ENCODE measurements at places on chromosomes 7 and 10.

- DNase-seq: no peak
Measured at GRCh38 chr7:1095621-1096155, 7.8 kb downstream of the GPER1 start.

DNA sequence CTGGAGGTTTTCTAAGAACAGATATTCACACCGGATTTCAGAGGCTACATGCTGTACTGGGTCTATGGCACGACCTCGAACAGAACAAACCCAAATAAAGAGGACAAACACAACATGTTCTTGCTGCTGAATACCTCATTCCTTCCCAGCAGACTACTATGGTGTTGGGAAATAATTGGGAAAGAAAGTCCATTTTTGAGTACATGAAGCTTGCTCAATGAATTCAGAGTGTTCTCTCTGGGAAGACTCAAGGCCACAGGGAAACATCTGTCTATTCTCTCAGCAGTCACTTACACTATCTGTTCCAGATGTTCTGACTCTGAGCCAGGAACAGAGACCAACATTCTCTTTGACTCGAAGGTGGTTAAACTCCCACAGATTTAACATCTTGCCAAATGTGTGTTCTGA, 30.9 kb downstream of the LAMB1 start:
- DNase-seq: no peak

DNA sequence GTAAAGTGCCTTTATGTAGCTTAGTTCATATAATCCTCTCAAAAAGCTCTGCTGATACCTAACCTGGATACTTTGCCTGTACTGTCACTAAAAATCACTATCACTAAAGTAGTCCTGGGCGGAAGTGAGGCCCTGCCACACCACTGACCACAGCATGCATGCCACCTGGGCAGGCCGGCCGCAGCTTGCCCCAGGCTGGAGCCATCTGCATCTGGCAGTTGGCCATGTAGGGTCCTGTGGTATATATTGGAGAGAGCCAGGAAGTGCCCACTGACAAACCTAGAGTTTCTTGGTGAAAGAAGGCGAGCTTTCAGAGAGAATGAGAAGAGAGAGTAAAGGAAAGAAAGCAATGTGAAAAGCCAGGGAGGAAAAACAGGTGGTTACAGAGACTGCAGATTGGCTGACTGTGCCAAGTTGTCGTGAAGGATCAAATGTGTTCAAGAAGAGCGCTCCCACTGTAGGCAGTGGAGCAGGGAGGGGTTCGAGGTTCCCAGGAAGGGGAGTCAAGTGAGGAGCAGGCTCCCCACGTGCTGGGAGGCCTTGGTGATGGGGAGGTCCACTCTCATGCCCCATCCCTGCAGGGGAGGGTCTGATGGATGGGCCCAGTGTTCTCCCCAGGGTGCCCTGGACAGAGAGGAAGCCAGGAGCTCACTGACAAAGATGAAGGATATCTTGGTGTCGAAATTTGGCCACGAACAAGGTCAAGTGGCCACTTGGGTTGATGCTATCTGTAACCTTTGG, 13.6 kb downstream of the LOXL4 start:
- no peak for DNase-seq

DNA sequence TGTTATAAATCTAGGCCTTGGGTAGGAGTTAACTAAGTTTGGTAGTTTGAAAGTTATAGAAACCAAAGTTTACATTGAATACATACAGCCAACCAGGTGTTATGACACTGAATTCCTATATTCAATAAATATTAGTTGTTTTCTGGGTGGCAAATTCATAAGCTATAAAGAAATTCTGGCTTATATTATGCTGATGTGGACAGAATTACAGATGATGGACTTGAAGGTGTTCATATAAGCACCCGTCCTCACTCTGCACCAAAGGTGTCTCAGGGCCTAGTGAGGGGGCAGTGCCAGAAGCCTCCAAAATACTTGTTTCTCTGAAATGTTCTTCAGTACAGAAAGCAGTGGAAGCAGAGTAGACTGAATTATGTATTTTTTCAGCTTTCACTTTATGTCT, 973.0 kb downstream of the CNTNAP2 start:
- DNase-seq: no peak

DNA sequence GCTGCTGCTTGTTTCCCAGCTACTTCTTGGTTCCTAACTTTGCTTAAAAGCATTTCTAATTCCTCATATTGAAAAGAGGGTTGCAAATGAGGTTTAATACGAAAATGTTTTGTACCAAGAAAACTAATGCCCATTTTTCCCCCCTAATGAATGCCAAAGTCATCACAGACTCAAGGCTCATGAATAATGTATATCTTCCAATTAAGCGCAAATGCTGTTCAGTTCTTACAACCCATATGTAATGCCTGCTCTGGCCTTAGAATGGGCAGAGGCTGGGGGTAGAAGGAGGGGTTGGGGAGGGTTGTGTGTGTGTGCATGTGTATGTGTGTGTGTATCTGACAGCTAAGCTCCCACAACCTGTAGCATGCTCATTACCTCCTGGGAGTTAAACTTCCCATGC, 901.7 kb downstream of the KCNMA1 start:
- no peak for DNase-seq

DNA sequence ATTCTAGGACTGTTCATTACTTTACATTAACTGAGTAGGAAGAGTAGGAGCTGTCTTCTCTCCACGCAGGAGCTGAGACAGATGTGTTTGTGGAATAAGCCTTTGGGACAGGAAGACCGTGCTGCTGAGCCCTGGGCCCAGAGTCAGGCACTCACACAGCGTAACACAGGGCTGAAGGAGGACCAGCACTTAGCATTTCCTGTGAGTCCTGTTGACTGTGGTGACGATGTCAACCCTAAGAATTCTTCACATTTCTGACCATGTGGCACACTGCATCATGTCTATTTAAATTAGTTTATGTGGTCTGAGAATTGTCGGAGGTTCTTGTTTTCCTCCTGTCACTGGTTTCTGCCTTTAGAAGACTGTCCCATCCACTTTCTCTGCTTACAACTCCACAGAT, 117.2 kb downstream of the PIP4K2A start:
- DNase-seq: no peak

DNA sequence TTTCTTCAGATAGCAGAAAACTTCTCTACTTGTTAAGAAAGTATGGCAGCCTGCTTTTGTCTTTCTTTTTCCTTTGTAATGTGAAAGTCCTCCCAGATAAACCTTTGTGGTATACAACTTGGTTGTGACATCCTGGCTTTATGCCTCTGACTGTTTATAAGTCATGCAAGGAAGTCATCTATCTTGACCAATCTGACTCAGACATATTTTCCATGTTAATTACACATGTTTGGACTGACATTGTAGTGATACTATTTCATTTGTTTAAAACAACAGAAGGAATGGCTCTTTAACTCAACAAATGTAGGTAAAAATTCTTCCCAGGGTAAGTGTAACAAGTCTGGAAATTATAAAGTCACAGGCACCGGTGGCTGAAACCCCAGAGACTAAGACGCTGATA, 341.6 kb upstream of the MEOX2 start:
- DNase-seq: no peak

DNA sequence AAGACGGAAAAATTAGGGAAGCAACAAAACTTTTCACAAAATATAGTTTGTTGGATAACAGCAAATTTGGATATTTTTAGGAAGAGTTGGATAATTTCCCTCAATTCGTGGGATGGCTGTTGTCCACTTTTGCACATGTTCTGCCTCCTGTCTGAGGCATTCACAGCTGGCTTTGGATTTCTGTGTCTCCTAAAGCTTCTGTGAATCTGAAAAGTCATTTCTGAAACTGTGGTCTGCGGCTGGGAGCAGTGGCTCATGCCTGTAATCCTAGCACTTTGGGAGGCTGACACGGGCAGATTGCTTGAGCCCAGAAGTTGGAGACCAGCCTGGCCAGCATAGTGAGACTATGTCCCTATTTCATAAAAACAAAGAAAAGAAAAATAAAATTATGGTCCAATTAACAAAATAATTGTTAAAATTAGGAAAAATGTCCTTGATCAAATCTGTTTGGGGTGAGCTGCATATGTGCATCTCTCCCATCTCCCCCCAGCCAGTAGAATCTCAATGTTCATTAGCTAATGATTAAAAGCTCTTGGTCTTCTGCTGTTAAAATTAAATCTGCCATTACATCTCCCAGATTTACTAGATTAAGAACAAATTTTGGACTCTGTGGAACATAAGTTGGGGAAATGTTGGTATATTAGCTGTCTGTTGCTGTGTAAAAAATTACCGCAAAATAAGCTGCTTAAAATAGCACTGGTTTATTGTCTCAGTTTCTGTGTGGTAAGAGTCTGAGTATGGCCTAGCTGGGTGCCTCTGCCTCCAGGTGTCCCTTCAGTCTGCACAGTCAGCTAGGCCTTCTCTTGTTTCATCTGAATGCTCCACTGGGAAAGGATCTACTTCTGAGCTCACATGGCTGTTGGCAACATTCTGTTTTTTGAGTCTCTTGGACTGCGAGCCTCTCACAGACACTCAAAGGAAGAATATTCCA, 332.0 kb upstream of the FZD1 start:
- no peak for DNase-seq

- no peak for DNase-seq
Measured at GRCh38 chr7:149097088-149097487, 6.6 kb upstream of the ZNF786 start.

DNA sequence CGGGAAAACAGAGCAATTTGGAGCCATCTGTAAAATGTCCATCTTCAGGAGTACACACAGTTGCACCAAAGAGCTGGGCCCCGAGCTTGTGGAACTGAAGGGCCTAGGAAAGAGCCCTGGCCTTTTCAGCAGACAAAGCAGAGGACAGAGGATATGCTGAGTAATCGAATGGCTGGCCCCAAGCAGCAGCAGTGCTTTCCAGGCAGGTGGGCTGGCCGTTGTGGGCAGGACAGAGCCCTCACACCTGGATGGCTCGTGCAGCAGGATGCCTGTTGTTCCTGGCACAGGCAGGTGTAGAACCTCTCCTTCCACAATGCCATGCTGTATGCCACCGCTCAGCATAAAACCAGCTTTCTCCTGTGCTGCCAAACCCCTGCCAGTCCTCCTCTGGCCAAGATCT, 32.5 kb upstream of the TNS3 start:
- DNase-seq: no peak

GRCh38 chr7:149300620-149301285, 38.8 kb downstream of the ZNF783 start:
- DNase-seq: no peak

GRCh38 chr7:86768394-86768793, 124.7 kb downstream of the GRM3 start:
- no peak for DNase-seq

DNA sequence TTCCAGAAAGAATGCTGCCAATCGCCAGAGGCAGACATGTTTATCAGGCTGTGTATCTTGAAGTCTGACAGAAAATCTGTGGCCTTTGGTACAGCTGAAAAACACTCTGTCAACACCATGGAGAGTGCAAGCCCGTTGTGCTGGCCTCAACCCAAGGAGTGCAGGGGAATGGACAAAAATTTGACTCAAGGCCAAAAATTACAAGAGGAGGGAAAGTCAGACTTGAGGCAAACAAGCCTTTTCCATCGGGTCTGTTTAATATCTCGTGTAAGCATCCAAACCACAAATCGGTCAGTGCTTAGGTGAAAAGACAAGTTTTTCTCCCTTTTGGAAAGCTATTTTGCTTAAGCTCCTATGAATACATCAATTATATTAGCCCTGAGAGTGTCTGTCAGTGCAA, 305.3 kb upstream of the NFE2L3 start:
- peak; percentile 11 for DNase-seq

- DNase-seq: no peak
Measured at GRCh38 chr10:32175629-32176028, 119.4 kb upstream of the KIF5B start.

DNA sequence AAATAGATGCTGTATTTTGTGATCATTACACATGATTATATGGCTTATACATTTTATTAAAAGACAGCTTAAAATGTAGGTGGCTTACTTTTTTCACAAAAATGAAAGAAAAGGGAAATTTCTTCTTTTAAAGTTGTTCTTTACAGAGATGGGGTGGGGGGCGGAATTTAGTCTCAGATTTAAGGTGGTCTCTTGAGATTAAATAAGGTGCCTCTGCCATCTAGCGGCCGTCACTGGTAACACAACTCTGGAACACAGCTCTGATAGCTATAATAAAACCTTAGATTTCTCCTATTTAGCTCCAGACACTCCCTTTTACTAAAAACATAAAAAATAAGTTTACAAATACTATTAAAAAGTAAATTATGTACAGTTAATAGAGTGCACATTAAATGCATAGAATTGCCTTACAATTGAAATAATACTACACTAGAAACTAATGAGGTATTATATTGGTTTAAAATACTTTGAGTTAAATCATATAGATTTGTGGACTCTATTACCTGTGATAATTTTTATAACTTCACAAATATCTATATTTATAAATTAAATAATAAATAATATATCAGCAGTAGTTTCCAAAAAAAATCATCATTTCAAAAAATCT, 210.9 kb downstream of the DGKB start:
- DNase-seq: peak; percentile 29

- no peak for DNase-seq
Measured at GRCh38 chr10:63713191-63714144, 192.3 kb downstream of the REEP3 start.

DNA sequence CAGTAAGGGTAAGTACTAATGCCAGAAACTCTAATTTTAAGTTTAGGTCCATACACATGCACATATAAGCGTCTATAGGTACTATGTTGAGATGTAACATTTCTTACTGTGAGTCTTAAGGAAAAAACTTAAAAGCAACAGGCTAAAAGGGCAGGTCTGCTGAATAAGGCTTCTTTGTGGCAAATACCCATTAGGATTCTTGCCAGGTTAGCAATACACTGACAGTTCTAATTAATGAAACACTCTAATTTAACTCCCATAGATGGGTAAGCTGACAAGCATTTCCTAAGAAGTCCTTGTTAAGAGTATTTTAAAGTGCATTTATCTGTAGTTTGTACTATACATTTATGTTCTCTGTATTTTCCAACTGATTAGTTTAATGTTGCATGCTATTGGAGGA, 14.0 kb downstream of the SCRN1 start:
- no peak for DNase-seq

- no peak for DNase-seq
Measured at GRCh38 chr10:99143011-99143410, 92.6 kb downstream of the HPSE2 start.

DNA sequence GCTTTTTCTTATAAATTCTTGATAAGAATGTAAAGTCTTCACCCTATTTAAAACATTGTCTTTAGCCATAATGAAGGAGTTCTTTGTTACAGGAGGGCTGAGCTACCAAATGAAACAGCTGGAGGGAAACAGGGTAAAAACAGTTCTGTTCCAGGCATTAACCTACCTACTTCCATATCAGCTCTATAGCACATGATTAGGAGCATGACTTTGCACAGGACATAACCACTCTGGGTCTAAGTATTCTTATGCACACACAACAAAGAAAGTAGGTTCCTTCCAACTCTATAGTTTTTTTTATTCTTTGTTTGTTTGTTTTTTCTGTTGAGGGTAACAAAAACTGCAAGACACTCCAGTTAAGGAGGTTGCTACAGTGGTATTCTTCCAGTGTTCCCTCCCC, 52.7 kb downstream of the SCIN start:
- DNase-seq: no peak

- DNase-seq: no peak
Measured at GRCh38 chr7:134343796-134344195, 27.1 kb upstream of the SLC35B4 start.

- no peak for DNase-seq
Measured at GRCh38 chr10:121879476-121879875, 48.4 kb downstream of the ATE1 start.

All from hematopoietic multipotent progenitor cell treated with erythropoietin and hydrocortisone succinate and interleukin-3 and kit ligand, for 17 days (in vitro differentiated cells).